ENCODE measurements at places on chromosomes 3 and 15. TPM values are rescaled to one million over a fixed set of nuclear protein-coding genes. Genes with fewer than 3 reads are reported as not detected.

Gene CAPN3
- 6.2 TPM for total RNA-seq

Gene ADIPOQ
- not detected for total RNA-seq

Gene GOLGA8R
- 2.1 TPM for total RNA-seq

Gene ZDHHC23
- 1.9 TPM for total RNA-seq

Gene TRIM42
- not detected for total RNA-seq

Gene LNP1
- 1.2 TPM for total RNA-seq

Gene MYEF2
- 26.0 TPM for total RNA-seq

Gene SECISBP2L
- 31.0 TPM for total RNA-seq
